ENCODE measurements at places on chromosomes 3 and 15. TPM values are rescaled to one million over a fixed set of nuclear protein-coding genes. Genes with fewer than 3 reads are reported as not detected.

SCAANT1 gene
- polyA plus RNA-seq, result 0.78 TPM

PDIA5 gene
- 19.2 TPM for polyA plus RNA-seq

SLC2A2 gene
- not detected for polyA plus RNA-seq

STX19 gene
- polyA plus RNA-seq, result not detected

FILIP1L gene
- not detected for polyA plus RNA-seq

THSD4 gene
- 26.9 TPM for polyA plus RNA-seq

DNA sequence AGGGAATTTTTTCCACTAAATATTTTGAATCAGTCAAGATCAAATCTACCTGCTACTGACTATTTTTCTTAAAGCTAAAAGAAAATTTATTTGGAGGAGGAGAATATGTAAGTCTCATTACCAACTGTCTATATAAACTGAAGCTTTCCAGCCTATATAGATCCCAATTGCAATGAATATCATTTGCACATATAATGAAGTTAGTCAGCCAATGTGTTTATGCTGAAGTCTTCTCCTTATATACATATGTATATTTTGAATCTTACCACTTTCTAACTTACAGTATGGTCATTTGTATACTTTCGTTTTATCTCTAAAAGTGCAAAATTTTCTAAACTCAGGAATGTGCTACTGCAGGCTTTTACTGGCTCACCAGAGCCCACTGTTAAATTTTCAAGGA is 136.5 kb downstream of the SYNPR start:
- DNase-seq, result no peak

GRCh38 chr3:139630542-139630941 is 47.2 kb downstream of the NMNAT3 start:
- no peak for DNase-seq

GRCh38 chr15:52278135-52278534 is 17.5 kb downstream of the MYO5C start:
- no peak for DNase-seq

GRCh38 chr3:141796081-141796888 is 33.1 kb downstream of the GRK7 start:
- no peak for DNase-seq

- no peak for DNase-seq
Measured at GRCh38 chr3:163878396-163878795, 1199.9 kb downstream of the SI start.

DNA sequence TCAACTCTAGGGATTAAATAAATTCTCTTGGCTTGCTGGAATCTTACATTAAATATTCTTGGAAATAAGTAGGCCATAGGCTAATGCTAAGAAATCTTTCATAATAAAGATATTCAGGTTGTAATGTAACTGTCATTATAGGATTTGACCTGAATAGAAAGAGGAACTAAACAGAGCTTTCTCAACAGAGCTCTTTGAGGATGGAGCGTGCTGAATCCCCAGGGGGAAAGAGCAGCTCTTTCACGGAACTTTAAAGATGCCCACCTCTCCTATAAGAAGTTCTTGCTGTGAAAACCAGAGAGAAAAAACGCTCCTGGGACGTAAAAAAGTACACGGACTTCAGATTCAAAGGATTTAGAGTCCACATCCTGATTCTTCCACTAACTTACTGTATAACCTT is 77.9 kb downstream of the NTRK3 start:
- no peak for DNase-seq

- DNase-seq, result no peak
Measured at GRCh38 chr15:82838096-82838735, 28.8 kb downstream of the WHAMM start.

DNA sequence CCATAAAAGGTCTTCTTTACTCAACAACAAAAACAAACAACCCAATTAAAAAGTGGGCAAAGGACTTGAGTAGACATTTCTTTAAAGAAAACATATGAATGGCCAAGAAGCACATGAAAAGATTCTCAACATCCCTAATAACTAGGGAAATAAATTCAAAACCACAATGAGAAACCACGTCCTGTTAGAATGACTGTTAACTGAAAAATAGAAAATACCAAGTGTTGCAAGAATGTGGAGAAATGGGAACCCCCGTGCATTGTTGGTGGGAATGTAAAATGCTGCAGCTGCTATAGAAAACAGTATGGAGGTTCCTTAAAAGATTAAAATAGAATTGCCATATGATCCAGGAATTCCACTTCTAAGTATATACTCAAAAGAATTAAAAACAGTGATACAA is 34.8 kb downstream of the NMNAT3 start:
- no peak for DNase-seq
